ENCODE measurements at places on chromosomes 3 and 15. TPM values are rescaled to one million over a fixed set of nuclear protein-coding genes. Genes with fewer than 3 reads are reported as not detected.

GRCh38 chr3:170848292-170848917 is 21.6 kb downstream of the RPL22L1 start:
- H3K27ac ChIP-seq, result no peak overlapping the region
- H3K27me3 ChIP-seq, result no peaks in the 10 kb centered on the region
- H3K36me3 ChIP-seq, result no peaks in the 10 kb centered on the region
- no peaks in the 10 kb centered on the region for H3K4me1 ChIP-seq

DNA sequence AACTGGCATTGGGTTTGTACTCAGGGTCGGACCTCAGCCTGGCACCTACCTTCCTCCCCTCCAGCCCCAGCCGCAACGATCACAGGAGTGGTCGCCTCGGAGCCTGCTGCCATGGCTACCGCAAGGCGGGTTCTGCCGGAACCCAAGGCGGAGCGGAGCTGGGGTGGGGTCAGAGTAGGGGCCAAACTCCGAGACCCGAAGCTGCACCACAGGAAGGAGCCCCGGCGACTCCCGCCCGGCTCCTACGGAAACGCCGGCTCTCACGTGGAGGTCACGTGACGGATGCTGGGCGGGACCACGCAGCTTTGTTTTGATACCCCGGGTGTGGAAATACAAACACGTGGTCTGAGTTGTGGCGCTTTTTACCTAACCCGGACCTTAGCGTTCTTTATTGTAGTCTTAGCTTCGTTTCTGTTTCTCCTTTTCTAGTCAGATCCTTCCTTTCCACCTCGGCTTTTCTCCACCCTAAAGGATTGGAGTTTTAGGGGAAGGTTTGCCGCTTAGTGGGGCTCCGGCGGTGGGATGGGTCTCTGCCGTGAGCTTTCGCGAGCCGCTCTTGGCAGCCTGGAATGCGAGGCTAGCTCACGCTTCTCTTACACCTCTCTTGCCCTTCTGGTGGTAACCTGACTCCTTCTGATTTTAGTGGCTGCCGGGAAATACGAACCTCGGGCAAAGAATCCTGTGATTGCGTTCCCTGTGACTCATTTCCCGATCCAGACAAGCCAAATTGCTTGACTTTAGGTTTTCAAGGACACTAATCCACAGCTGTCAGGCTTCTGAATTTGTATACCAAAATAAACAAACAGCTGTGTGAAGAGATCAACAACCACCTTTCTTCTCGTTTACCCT is at the start of gene HSPBAP1:
Gene HSPBAP1 (minus strand): TSS at position 264 of the 849 bp plus-strand sequence. CDS start 151 bp downstream, at position 113.
- peak within 1 kb of the TSS; percentile 89 for H3K27ac ChIP-seq
- peaks cover 33% of the 10 kb centered on the region for H3K4me1 ChIP-seq
- peak; percentile 95 for DNase-seq
- no peaks in the 10 kb centered on the region for H3K27me3 ChIP-seq
- no peaks in the 10 kb centered on the region for H3K36me3 ChIP-seq

- DNase-seq, result no peak
- H3K27ac ChIP-seq, result no peak overlapping the region
- no peak overlapping the region for H3K4me3 ChIP-seq
- H3K27me3 ChIP-seq, result no peaks in the 10 kb centered on the region
- H3K36me3 ChIP-seq, result no peaks in the 10 kb centered on the region
Measured at GRCh38 chr3:64222501-64223111, 2.7 kb downstream of the PRICKLE2 start.

- H3K27ac ChIP-seq, result no peak overlapping the region
- no peaks in the 10 kb centered on the region for H3K4me1 ChIP-seq
- H3K27me3 ChIP-seq, result no peaks in the 10 kb centered on the region
- H3K36me3 ChIP-seq, result no peaks in the 10 kb centered on the region
Measured at GRCh38 chr3:185062191-185062590, 90.7 kb downstream of the C3orf70 start.

DNA sequence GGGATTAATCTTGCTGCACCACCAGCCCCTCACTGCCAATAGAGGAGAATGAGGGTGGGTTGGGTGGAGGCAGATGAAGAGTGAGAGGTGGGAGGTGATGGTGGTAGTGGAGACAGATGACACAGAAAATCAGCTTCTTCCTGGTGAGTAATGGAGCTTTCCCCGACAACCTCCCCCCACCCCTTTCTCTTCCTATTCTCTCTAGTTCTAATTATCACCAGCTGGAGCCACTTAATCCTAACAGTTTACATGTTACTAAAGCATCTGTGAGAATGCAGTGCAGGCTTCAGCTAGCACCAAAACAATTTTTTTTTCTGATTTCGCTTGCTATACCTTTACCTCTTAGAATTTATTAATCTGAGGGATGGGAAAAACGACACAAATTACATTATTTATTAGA is 116.1 kb upstream of the DNAJC19 start:
- no peak overlapping the region for H3K4me3 ChIP-seq
- no peaks in the 10 kb centered on the region for H3K4me1 ChIP-seq

GRCh38 chr15:82643992-82644391 is 3.2 kb downstream of the CPEB1 start:
- DNase-seq, result no peak
- no peaks in the 10 kb centered on the region for H3K36me3 ChIP-seq
- no peak overlapping the region for H3K27ac ChIP-seq
- no peak overlapping the region for H3K4me3 ChIP-seq
- H3K27me3 ChIP-seq, result peaks cover 37% of the 10 kb centered on the region

THRB gene
- total RNA-seq, result 9.7 TPM

DNA sequence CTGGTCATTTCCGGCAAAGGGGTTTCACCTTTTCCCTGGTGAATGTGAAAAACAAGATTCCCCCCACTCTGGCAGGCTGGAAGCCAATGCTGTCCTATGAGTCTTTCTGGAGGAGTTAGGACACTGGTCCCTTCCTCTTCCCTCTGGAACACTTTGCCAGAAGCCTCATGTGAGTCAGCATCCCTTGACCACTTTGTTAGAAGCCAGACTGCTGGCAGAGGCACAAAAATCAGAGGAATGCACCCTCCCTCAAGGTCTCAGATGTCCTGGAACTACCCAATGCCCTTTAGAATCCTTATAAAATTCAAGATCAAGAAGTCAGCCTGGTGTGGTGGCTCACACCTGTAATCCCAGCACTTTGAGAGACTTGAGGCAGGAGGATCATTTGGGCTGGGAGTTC is 26.6 kb downstream of the ITGB5 start:
- DNase-seq, result peak; percentile 96
- peaks cover 20% of the 10 kb centered on the region for H3K4me1 ChIP-seq
- no peaks in the 10 kb centered on the region for H3K27me3 ChIP-seq
- no peaks in the 10 kb centered on the region for H3K36me3 ChIP-seq
- H3K4me3 ChIP-seq, result no peak overlapping the region
- peak overlapping the region; percentile 42 for H3K27ac ChIP-seq

GRCh38 chr3:38644016-38644661 is 5.3 kb downstream of the SCN5A start:
- H3K4me3 ChIP-seq, result no peak overlapping the region
- peaks cover 86% of the 10 kb centered on the region for H3K27me3 ChIP-seq
- no peaks in the 10 kb centered on the region for H3K36me3 ChIP-seq
- no peak overlapping the region for H3K27ac ChIP-seq
- no peak for DNase-seq

EPB42 gene
- total RNA-seq, result not detected

GRCh38 chr3:177713928-177714900 is 516.9 kb upstream of the TBL1XR1 start:
- H3K4me1 ChIP-seq, result no peaks in the 10 kb centered on the region
- no peak for DNase-seq
- no peaks in the 10 kb centered on the region for H3K36me3 ChIP-seq
- no peak overlapping the region for H3K4me3 ChIP-seq
- no peak overlapping the region for H3K27ac ChIP-seq

GRCh38 chr3:34668915-34669314 is 870.5 kb downstream of the PDCD6IP start:
- H3K36me3 ChIP-seq, result no peaks in the 10 kb centered on the region
- H3K27me3 ChIP-seq, result no peaks in the 10 kb centered on the region
- no peaks in the 10 kb centered on the region for H3K4me1 ChIP-seq
- DNase-seq, result no peak
- no peak overlapping the region for H3K27ac ChIP-seq
- H3K4me3 ChIP-seq, result no peak overlapping the region

FAM174B gene
- 14.2 TPM for total RNA-seq

- peak; percentile 97 for DNase-seq
- H3K4me3 ChIP-seq, result peak overlapping the region; percentile 28
- H3K36me3 ChIP-seq, result no peaks in the 10 kb centered on the region
- no peaks in the 10 kb centered on the region for H3K27me3 ChIP-seq
Measured at GRCh38 chr3:161069511-161070251, 35.5 kb downstream of the B3GALNT1 start.

DNASE1L3 gene
- total RNA-seq, result 0.63 TPM

LMCD1 gene
- total RNA-seq, result 8.2 TPM

DNA sequence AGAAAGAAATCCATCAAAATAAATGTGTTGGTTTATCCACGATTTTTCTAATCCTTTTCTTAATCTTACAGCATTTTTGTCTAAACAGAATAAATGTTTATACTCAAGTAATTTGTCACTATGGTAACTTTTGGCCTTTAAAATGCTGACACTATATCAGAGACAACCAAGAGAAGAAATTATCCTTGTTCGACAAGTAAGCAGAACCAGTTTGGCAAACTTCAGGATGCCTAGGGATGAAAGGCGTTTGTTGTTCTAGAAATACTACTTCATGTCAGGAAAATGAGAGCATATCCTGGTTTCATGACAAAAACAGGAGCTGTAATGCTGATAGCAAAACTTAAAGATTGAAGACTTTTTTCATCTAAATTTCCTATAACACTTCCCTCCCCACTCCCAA is 308.0 kb upstream of the ATP11B start:
- H3K4me1 ChIP-seq, result peaks cover 17% of the 10 kb centered on the region
- peak; percentile 67 for DNase-seq
- no peaks in the 10 kb centered on the region for H3K27me3 ChIP-seq
- H3K27ac ChIP-seq, result no peak overlapping the region
- no peak overlapping the region for H3K4me3 ChIP-seq

- no peak overlapping the region for H3K4me3 ChIP-seq
- H3K27ac ChIP-seq, result no peak overlapping the region
- DNase-seq, result no peak
- no peaks in the 10 kb centered on the region for H3K27me3 ChIP-seq
Measured at GRCh38 chr3:3603351-3603750, 195.9 kb upstream of the LRRN1 start.

- H3K4me3 ChIP-seq, result no peak overlapping the region
- no peaks in the 10 kb centered on the region for H3K27me3 ChIP-seq
- H3K4me1 ChIP-seq, result no peaks in the 10 kb centered on the region
- no peak for DNase-seq
Measured at GRCh38 chr3:139916271-139916670, 18.7 kb upstream of the CLSTN2 start.

MASP1 gene
- 0.07 TPM for total RNA-seq

MAP6D1 gene
- total RNA-seq, result 12.4 TPM

- H3K27ac ChIP-seq, result peak overlapping the region; percentile 71
- no peaks in the 10 kb centered on the region for H3K36me3 ChIP-seq
- H3K4me3 ChIP-seq, result no peak overlapping the region
- DNase-seq, result peak; percentile 95
- no peaks in the 10 kb centered on the region for H3K27me3 ChIP-seq
Measured at GRCh38 chr3:71087143-71088018, 496.1 kb downstream of the FOXP1 start.

GRCh38 chr3:127598841-127599570 is 795 bp downstream of the MCM2 start:
- H3K27me3 ChIP-seq, result no peaks in the 10 kb centered on the region
- peak; percentile 8 for DNase-seq
- peak overlapping the region; percentile 81 for H3K4me3 ChIP-seq
- peaks cover 11% of the 10 kb centered on the region for H3K36me3 ChIP-seq
- peak overlapping the region; percentile 66 for H3K27ac ChIP-seq
- peaks cover 23% of the 10 kb centered on the region for H3K4me1 ChIP-seq

BLOC1S6 gene
- 28.6 TPM for total RNA-seq

DNA sequence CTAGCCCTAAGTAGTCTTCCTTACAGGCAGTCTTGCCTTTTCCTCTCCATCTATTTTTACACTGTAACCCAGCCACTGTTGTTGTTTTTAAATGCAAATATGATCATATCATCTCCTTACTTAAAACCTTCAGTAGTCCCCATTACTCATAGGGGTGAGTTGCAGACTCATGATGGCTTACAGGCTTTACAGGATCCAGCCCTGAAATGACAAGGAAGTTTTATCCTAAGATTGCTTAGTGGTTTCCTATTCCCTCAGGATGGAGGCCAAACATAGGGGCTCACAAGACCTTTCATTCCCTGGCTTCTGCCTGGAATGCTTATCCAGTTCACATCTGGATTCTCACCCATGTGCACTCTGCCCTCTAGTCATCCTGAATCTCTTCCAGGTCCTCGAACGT is 27.7 kb upstream of the PCOLCE2 start:
- no peaks in the 10 kb centered on the region for H3K4me1 ChIP-seq
- H3K36me3 ChIP-seq, result no peaks in the 10 kb centered on the region
- H3K27ac ChIP-seq, result no peak overlapping the region

DPPA4 gene
- not detected for total RNA-seq

EPHB1 gene
- total RNA-seq, result 0.92 TPM

GOLGA6L9 gene
- total RNA-seq, result 8.1 TPM

GOLGA6B gene
- 0.11 TPM for total RNA-seq

GRCh38 chr3:112114576-112115160 is 18.4 kb downstream of the GCSAM start:
- no peak for DNase-seq
- H3K4me3 ChIP-seq, result no peak overlapping the region
- no peak overlapping the region for H3K27ac ChIP-seq
- peaks cover 46% of the 10 kb centered on the region for H3K36me3 ChIP-seq
- H3K4me1 ChIP-seq, result peaks cover 3% of the 10 kb centered on the region

PCLAF gene
- 34.7 TPM for total RNA-seq

DNA sequence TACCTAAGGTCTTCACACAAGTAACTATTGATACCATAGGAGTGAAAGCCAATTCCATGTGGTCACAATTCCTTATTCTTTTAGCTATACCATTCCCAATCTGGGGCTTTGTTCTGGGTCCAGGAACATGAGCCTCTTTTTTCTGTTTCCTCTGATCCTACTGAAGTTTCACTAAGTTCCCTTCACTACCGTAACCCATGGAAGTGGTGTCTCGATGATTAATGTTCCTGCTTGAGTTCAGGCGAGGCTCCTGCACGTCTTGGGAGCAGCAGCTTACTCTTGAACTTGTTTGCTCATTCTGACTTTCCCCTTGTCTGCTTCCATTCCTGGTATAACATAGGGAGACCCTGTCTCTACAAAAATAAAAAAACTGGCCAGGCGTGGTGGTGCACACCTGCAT is 23.6 kb downstream of the ZNF592 start:
- H3K4me3 ChIP-seq, result no peak overlapping the region
- no peaks in the 10 kb centered on the region for H3K27me3 ChIP-seq
- DNase-seq, result no peak
- H3K27ac ChIP-seq, result no peak overlapping the region
- peaks cover 12% of the 10 kb centered on the region for H3K36me3 ChIP-seq

- H3K4me1 ChIP-seq, result peaks cover 9% of the 10 kb centered on the region
- no peak overlapping the region for H3K4me3 ChIP-seq
- no peaks in the 10 kb centered on the region for H3K36me3 ChIP-seq
- no peak overlapping the region for H3K27ac ChIP-seq
- no peaks in the 10 kb centered on the region for H3K27me3 ChIP-seq
Measured at GRCh38 chr15:42507514-42507913, 12.1 kb downstream of the SNAP23 start.

GRCh38 chr3:146421819-146422759 is 47.3 kb downstream of the PLSCR2 start:
- H3K4me3 ChIP-seq, result peak overlapping the region; percentile 24
- no peaks in the 10 kb centered on the region for H3K36me3 ChIP-seq
- H3K27ac ChIP-seq, result peak overlapping the region; percentile 89
- peak; percentile 94 for DNase-seq
- H3K27me3 ChIP-seq, result no peaks in the 10 kb centered on the region
- H3K4me1 ChIP-seq, result peaks cover 30% of the 10 kb centered on the region

All from PC-3 (cell line).